Thyroid gland (tissue), 4 donors: ENCODE measurements at places on chromosomes 3 and 15. TPM values are rescaled to one million over a fixed set of nuclear protein-coding genes. Genes with fewer than 3 reads are reported as not detected.
A peak's percentile ranks its signal among the peaks of the same experiment; 100 is the strongest.

The KBTBD12 gene
- total RNA-seq, result 1.5 TPM

DNA sequence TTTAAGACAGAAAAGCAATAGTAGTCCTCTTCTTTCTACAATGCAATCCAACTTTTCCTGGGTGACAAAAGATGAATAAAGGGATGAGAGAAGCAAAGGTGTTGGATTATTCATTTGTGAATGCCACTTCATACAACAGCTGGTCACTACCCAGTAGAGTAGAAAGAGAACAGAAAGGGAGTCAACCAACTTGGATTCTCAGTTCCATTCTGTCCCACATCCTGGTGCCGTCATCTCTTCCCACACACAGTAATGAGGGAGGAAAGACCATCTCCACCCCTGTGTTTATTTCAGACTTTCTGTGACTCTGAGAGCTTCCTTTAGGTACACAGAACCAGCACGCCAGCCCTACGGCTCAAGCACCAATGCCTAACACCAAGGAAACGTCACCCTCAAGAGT lies 71.0 kb downstream of the FOXP1 start:
- no peaks in the 10 kb centered on the region for H3K36me3 ChIP-seq
- H3K4me3 ChIP-seq, result no peak overlapping the region
- H3K27me3 ChIP-seq, result no peaks in the 10 kb centered on the region
- H3K4me1 ChIP-seq, result peaks cover 18% of the 10 kb centered on the region
- no peak for DNase-seq

GRCh38 chr15:58175955-58176354 lies 37.8 kb downstream of the AQP9 start:
- H3K27me3 ChIP-seq, result no peaks in the 10 kb centered on the region
- no peak overlapping the region for H3K27ac ChIP-seq
- H3K4me1 ChIP-seq, result no peaks in the 10 kb centered on the region
- H3K36me3 ChIP-seq, result no peaks in the 10 kb centered on the region
- no peak overlapping the region for H3K4me3 ChIP-seq

GRCh38 chr15:74889883-74890664 lies at the start of gene MPI:
Gene MPI (plus strand): TSS chr15:74890042. CDS start chr15:74890074, 32 bp downstream.
- DNase-seq, result peak; percentile 78
- H3K27ac ChIP-seq, result peak within 1 kb of the TSS; percentile 47
- peaks cover 4% of the 10 kb centered on the region for H3K36me3 ChIP-seq
- H3K4me3 ChIP-seq, result peak within 1 kb of the TSS; percentile 79

GRCh38 chr3:113251817-113252216 lies 40.5 kb downstream of the BOC start:
- H3K36me3 ChIP-seq, result peaks cover 29% of the 10 kb centered on the region
- no peak for DNase-seq
- H3K27ac ChIP-seq, result no peak overlapping the region
